ENCODE measurements at places on chromosomes 11 and 22.

GRCh38 chr22:40484906-40485669 lies 114.7 kb downstream of the SGSM3 start:
- no peak for DNase-seq

- DNase-seq, result no peak
Measured at GRCh38 chr11:4704790-4705334, 278 bp downstream of the MMP26 start.

DNA sequence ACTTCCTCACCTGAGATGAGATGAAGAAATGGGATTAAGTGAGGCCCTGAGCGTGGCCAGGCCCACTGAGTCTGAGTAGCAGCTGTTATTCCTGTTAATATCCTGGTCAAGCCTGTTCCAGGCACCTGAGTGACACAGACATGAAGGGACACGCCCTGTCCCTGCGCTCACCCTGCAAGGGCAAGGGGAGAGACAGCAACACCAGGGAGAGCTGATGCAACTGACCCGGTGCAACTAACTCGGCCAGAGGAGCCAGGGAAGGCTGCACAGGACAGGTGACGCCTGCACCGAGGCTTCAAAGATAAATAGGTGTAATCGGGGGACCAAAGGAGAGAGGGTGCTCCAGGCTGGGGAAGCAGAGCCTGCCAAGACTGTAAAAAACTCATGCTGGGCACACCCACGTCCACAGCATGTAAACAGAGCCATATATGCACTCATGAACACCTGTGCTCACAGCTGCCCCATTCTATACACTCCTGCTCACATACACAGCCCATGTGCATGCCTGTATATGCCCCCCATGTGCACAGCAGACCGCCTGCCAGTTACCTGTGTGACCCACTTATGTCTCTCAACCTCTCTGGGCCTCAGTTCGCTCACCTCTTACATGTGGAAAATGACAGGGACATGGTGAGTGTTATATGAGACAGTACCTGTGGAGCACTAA lies 22.8 kb upstream of the GCAT start:
- no peak for DNase-seq

DNA sequence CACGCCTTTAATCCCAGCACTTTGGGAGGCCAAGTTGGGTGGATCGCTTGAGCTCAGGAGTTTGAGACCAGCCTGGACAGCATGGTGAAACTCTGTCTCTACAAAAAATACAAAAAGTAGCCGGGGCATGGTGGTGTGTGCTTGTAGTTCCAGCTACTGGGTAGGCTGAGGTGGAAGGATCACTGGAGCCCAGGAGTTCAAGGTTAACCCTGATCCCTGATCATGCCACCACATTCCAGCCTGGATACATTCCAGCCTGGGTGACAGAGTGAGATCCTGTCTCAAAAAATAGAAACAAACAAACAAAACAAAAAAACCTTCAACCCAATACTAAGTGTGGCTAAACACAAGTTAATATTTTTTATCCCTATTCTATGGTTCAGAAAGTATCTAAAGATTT lies 66.4 kb upstream of the CLNS1A start:
- no peak for DNase-seq

DNA sequence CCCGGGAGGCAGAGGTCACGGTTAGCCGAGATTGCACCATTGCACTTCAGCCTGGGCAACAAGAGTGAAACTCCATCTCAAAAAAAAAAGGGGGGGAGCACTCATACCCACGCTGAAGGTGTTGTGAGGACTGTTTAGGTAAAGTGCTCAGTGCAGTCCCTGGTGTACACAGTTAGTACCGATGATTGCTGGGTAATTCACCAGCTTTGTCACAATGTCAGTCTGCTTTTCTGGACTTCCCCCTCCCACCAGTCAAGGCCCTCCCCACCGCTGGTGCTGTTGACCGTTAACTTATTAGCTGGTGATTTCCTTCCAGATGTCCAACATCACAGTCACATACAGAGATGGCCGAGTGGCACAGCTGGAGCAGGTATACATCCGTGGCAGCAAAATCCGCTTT lies 11.9 kb downstream of the SNRPD3 start:
- DNase-seq, result no peak

DNA sequence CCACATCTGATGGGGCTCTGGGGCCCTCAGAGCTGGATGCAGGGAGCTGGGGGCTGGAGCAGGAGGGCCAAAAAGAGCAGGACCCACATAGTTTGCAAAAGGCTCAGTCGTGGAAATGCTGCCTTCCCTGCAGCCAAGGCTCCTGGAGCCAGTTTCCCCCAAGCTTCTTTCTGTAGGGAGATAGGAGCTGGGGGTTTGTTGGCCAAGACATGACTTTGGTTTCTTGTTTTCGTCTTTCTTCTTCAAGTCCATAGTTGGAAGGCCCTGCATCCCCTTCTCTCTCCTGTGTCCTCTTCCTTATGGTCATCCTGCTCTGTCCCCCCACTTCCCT lies 36.3 kb downstream of the IGF2 start:
- DNase-seq, result no peak

DNA sequence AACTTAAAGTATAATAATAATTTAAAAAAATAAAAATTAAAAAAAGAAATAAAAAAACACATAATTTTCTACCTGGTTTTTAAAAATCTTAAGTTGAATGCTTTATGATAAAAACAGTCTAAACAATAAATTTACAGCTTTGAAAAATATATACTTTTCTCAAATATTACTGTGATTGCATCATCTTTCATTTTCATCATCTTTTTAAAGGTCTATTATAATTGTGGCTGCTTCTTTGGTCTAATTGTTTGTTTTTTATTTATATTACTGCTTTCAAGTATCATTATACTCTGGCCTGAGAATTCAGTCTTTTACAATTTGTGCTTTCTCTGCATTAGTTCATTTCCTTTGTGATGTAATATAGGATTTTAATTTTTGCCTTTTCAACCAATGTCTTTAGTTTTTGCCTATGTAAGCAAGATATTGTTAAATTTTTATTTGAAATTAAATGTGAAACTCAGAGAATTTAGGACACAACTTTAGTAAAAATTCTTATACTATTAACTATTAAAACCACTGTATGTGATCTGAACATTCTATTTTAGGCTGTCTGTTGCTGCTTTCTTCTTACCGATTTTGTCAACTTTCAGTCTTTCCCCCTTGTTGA lies 7.3 kb downstream of the CYP2R1 start:
- no peak for DNase-seq

- no peak for DNase-seq
Measured at GRCh38 chr22:23773483-23774113, 949 bp downstream of the MMP11 start.

DNA sequence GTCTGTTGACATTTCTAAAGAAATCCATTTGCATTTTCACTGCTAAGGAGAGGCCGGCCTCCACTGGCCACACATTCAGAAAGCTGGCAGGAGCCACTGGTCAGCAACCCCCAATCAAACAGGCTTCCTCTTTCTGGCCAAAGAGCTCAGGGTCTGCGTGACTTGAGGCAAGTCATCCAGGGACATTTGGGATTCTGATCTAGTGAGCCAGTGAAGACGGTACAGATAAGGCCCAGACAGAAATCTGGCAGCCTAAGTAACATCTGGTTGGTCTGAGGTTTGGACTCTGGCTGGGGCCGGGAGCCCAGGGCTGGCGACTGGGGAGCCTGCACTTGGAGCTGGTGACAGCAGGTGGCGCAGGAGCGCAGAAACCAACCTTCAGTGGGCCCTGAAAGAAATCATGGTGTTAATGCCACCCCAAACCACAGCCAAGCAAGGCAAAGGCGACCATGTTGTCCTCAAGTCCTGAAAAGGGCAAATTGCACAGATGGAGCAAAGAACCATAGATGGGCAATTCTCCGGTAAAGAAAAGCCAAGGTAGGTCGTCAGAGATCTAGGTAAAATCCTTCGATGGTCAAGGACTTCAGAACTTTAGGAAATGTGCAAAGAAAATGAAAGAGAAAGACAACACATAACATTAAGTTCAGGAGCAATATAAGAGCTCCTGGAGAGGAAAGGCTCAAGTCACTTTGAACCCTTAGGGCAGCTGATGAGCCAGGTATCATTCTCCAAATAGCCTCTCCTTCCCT lies 99.4 kb upstream of the BLID start:
- DNase-seq, result no peak

DNA sequence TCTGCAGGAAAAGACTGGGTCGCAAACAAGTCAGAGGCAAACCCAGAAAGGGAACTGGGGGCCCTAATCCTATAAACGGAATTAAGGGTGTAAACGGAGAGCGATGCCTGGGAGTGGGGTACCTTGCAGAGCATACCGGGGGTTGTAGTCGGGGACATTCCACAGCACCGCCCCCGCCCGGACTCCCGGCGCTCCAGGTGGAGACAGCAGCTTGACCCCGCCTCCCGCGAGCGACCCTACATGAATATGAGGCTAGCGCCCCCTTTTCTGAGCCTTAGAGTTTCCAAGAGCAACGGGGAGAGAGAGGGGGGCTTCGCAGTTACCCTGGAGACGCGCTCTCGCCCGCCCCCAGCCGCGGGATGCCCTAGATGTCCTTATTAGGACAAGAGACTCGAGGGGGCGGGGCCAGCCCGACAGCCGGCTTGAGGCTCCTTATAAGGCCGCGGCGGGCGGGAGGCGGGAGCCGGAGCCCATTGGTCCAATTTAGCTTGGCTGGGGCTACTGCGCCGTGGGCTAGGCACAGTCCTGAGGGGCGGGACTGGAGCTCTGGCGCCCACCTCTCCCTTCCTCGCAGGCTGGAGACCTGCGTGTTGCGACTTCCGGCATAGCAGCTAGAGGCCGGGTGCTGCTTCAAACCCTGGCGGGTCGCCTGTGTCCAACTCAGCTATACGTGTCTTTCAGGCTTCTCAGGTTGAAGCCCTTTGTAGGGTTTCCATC lies 980 bp upstream of the MUS81 start:
- DNase-seq, result peak; percentile 98

DNA sequence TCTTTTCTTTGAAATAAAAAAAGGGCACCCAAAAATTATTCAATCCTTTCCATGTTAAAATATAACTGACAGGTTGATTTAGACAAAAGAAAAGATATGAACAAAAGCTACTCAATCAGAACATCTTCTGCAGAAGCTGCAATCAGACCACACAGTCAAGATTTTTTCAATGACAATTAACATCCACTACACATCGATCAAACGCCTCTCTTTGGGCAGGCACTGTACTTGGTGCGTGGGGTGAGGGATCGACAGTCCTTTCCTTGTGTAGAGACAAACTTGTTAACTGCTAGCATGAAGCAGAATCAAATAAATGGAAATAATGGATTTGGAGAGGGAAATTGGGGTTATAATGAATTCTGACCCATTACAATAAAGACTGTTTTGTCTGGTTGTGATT lies 71.2 kb upstream of the SESN3 start:
- no peak for DNase-seq

- no peak for DNase-seq
Measured at GRCh38 chr22:38737302-38738060, 18.3 kb downstream of the SUN2 start.

DNA sequence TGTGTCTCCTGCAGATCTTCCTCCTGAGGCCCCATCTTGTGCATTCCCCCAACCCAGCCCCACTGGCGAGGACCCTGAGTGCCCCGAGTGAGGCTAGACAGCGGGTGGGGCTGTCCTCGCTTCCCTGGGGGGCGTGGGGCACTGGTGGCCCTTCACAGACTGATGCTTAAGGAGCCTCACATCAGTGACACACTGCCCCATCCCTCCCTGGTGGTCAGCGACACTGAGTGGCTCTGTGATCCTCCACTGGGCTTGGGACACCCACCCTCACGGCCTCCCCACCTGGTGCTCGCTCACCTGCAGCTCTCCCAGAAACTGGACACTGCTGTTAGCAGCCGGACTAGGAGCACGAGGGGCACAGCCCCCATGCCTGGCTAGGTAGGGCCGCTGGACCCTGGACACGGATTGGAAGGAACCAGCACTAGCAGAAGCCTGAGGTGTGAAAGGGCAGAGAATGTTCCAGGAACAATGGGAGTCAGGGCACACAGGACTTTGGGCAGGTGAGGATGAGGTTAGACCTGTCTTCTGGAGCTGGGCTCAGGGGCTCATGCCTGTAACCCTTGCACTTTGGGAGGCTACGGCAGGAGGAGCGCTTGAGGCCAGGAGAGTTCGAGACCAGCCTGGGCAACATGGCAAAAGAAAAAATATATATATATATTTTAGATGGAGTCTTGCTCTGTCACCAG lies 23.2 kb upstream of the TXNRD2 start:
- no peak for DNase-seq

DNA sequence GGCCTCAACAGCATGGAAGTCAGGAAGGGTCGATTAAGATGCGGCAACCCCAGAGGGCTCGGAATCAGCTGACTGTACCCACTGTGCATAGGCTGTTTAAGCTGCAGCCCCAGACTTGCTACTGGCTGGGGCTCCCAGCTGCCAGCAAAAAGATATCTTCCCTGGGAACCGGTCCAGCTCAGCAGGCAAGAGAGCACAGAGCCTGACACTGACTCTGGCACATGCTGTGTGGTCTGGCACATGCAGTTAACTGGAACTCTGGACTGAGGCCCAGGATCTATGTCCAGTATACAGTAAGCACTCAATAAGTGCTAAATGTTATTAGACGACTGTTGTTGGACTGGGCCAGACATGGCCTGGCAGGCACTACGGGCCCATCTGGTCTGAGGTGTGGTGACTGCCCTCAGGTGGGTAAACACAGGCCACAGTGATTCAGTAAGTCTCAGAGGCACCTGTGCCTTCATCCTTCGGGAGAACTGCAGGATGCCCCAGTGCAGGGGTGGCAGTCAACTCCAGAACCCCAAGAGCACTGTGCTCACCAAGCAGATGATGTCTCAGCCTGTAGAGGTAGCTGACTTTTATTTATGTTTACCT lies 87.6 kb downstream of the LARGE1 start:
- no peak for DNase-seq

GRCh38 chr22:41290262-41291221 lies 4.6 kb upstream of the RANGAP1 start:
- DNase-seq, result no peak

GRCh38 chr22:50483977-50484853 lies 2.4 kb upstream of the MIOX start:
- DNase-seq, result no peak

- no peak for DNase-seq
Measured at GRCh38 chr11:85766721-85767161, 44.2 kb downstream of the SYTL2 start.

- DNase-seq, result no peak
Measured at GRCh38 chr11:32794439-32794838, at the start of gene CCDC73. TSS of gene CCDC73 (minus strand) at chr11:32794662. CDS start at chr11:32760243, 34,419 bp downstream.

- DNase-seq, result no peak
Measured at GRCh38 chr11:117175104-117175503, 3.4 kb upstream of the SIDT2 start.

DNA sequence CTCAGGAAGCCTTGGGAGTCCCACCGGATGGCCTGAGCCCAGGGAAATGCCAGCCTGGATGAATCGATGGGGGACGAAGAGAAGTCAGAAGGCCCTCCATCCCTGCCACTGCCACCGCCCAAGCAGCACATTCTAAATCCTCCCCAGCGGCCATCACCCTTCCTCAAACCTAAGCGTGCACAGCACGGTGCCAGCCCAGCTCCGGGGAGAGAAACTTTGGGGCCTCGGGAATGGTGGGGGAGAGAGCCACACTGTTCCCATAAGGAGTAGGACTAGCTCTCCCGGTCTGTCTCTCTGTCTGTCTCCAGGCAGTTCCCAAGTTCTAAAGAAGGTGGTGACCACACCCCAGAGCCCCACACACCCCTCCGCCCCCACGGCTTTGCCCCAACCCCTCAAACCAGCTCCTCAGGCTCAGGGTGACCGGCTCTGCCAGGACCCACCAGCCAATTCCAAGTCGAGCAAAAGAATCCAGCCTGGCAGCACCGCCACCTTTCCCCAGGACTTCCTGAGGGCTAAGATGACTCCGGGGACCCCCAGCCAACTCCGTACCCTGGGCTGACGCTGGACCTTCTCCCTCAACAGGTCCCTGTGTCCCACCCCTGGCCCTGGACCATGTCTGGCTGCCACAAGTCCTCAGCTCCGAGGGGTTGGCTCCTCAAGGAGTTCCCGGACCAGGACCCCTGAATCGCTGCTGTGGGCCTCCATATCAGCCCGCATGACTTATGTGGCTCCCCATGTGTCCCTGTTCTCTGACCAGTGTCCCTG lies 2.7 kb downstream of the AHNAK start:
- DNase-seq, result no peak
